GM23248 (cell line): ENCODE measurements at places on chromosomes 2 and 18.

- DNase-seq, result no peak
Measured at GRCh38 chr2:168208652-168209051, 38.7 kb downstream of the STK39 start.

DNA sequence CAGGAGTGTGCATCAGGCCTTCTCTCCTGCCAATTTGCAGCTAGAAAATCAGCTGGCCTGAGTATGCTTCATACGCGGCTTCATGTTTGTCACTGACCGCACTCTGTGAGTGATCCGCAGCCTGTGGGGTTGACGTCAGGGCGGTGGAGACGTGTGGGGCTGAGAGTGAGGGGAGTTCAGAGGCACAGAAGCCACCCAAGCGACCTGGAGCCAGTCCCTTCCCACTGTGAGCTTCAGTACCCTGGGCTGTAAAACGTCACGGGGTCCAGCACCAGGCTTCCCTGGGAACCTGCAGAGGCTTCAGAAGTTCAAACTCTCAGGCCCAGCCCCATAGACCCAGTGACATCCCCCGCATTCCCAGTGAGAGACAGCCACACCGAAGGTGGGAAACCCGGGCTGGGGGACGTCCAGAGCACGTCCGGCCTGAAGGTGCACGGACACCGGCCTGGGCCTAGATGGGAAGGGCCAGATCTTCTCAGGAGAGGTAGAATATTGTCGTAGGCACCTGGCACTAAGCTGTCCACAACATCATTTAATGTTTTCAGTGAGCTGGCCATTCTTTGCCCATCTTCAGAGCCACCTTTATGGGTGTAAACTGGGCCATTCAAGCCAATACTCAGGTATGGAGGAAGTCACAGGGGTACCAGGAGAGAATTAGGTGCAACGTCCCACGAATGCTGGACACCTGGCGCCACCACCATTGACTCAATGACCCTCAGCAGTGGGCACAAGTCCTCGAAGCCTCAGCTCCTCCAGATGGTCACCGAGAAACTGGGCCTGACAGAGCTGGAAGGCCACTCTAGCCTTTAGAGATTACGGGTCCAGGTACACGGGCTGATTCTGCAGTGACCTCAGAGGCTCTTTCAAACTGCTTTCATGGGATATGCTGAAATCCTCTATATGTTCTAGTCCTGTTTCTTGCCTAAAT is 235.6 kb upstream of the MYT1L start:
- no peak for DNase-seq

- DNase-seq, result peak; percentile 52
Measured at GRCh38 chr2:27891673-27892105, 1.2 kb downstream of the BABAM2 start.

DNA sequence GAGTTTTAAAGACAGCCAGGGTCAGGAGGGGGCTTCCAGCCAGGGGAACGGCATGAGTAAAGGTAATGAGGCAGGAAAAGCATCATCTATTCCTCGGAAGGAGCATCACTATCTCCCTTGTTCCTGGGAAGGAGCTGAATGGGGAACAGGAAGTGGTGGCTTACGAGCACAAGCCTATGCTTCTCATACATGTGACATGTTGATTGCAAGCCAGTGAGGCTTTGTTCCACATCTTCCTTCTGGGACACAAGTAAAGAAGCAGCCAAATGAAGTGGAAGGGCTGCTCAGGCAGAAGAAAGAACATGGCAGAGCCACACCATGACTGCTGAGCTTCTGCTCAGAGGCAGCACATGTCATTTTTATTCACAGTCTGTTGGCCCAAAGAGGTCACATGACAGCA is 15.1 kb upstream of the LMAN1 start:
- DNase-seq, result no peak

DNA sequence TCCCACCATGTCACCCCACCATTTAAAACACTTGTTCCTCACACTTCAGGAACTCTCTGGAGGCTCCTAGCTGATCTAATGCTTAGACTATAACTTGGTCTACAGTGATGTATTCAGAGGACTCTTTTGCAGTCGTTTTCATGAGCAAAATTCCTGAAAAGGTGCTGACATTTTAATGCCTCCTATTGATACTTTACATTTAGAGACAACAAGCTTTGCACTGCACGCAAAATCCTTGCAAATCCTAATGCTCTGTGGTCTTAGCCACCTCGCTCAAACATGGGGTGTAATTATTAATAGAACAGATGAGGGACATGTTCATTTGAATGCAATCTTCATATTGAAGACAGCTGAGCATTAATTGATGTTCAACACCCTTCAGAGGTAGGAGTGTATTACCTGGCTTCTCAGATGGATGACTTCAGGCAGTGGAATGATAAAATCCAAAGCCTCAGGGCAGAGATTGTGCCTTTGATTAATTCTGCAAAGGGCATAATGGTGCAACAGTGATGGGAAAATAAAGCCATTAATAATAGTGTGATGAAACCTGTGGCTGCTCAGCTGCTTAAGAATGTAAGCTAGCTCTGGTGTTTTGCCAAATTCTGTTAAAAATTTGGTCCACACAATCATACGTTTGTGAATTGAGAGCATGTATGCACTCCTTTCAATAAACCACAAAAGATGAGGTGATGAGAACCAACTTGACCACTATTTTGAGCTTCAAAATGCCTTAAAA is 5.4 kb downstream of the CTAGE1 start:
- DNase-seq, result peak; percentile 83

GRCh38 chr18:13831864-13832508 is 8.0 kb downstream of the MC5R start:
- DNase-seq, result no peak

GRCh38 chr2:220273082-220273481 is 645.7 kb downstream of the SLC4A3 start:
- no peak for DNase-seq

DNA sequence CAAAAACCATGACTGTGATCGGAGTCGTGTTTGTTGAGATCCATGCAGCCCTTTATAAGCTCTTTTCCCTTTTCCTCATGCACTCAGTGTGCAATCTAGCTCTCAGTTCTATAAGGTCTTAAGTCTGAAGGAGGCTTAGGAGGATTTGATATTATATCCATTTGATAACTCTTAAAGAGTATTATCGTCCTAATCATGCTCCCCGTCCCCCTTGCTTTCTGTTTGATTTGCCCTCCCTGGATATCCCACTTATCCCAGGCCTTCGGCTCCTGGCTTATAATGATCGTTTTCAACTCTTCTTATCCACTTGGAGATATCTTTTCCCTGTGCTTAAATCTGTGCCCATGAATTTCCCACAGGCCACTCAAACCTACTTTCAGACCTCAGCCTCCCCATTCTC is 1917.7 kb upstream of the PIK3C3 start:
- DNase-seq, result no peak

DNA sequence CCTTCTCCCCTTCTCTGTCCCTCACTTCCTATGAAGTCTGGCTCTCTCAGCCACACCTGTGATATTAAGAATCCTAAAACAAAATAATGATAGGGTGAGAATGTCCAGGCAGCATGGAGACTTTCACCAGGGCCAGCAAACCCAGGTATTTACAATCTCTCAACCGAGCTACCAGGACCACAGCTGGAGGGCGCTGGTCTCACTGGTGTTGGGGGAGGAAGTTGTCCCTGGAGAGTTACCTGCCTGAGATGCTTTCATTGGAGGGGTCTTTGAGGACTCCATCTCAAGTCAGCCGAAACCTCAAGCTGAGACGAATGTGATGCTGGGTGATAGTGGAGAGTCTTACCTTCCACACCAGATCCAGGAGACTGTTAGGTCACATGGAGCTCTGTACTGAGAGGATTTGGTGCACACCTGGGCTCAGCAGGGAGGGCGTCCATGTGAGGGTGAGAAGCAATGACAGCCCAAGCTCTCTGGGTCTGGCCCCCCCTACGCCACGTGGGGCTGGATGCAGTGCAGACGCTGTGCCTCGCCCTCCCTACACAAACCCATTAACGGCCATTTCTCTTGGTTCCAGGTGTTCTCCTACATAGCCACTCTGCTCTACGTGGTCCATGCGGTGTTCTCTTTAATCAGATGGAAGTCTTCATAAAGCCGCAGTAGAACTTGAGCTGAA is 27.4 kb downstream of the MAL start:
- DNase-seq, result no peak

- DNase-seq, result no peak
Measured at GRCh38 chr18:70059684-70060083, 112.0 kb upstream of the CD226 start.

- DNase-seq, result peak; percentile 9
Measured at GRCh38 chr2:60597346-60597745, 43.9 kb upstream of the BCL11A start.

DNA sequence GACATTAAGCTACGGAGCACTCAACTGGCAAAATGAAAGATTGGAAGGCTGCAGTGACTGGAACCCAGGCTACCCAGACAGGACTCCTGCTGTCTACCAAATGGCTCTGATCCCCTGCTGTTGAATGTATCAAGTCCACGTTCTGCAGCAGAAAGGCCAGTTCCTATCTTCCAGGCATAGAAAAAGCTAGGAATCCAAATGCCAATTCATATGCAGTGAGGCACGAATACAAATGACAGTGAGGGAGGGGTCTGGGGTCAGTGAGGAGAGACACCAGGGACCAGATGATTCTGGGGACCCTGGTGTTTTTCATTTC is 5.3 kb downstream of the NRP2 start:
- no peak for DNase-seq

DNA sequence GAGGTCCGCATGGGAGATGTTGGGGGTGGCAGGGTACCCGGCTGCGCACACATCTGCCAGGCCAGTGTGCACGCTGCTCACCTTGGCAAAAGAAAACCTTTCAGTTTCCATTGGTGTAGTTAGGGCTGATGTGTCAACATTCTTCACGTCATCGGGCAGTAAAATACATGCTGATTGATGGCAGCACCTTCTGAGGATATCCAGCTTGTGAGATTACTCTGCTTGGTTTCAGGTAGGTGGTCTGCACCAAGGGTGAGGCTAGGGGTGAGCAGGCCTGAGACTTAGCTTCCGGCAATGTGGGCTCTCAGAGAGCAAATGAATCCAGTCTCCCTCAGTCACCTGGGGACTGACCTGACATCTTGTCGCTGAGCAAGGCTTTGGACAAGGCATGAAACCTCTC is 19.3 kb upstream of the ACKR3 start:
- no peak for DNase-seq

DNA sequence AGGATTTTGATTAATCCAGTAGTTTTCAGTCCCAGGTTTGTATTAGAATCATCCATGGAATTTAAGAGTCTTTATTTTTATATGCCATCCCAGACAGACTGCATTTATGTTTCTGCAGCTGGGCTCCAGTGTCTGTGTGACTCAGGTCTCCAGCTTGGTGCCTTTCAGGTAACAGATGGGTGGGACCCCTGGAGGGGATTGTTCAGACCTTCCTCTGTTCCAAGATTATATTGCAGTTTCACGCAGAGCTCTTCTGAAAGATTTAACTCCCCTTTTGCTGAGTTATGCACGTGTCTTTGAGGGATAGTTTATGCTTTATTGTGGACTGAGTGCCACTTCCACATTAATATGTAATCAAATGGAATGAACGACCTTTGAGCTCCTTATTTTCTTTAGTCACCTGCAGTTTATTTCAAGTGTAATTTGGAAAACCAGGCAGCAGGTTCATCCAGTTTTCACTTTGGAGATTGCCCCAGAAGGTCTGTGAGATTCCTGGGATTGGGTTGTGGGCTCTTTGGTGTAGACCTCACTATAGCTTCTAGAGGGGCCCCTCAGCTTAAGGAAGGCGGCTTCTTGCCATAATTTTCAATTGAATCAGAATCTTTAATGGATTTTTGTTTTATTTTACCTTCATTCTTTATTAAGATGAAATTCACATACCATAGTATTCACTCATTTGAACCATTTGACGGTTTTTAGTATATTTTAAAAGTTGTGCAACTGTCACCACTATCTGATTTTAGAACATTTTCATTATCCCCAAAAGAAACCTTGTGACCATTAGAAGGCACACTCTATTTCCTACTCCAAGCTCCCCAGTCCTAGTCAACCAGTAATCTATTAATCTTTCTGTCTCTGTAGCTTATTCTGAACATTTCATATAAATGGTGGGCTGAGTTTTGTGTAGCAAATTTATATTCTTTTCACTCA is 135.0 kb downstream of the WDSUB1 start:
- DNase-seq, result no peak

DNA sequence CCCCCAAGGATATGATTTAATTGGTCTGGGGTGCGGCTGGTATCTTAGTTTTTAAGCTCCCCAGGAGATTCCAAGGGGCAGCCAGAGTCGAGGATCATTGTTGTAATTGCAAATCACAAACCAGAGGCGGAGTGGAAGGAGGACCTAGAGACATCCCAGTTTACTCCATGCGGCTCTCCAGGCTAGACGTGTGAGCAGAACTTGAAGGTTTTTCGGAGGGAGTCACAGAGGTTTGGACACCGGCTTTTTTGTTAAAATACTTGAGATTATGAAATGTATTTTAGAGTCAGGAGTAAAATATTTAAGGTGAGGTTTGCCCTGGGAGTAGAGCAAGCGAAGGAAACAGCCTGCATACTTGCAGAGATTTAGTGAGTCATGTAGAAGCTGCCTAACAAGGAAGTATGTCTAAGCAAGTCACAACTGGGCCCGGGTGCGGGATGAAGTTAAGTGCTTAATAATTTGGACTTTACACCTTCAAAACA is 39.5 kb downstream of the TGOLN2 start:
- DNase-seq, result peak; percentile 77

- no peak for DNase-seq
Measured at GRCh38 chr2:62441421-62441820, 64.6 kb downstream of the TMEM17 start.

GRCh38 chr2:192267484-192267883 is 72.8 kb upstream of the TMEFF2 start:
- DNase-seq, result peak; percentile 88

DNA sequence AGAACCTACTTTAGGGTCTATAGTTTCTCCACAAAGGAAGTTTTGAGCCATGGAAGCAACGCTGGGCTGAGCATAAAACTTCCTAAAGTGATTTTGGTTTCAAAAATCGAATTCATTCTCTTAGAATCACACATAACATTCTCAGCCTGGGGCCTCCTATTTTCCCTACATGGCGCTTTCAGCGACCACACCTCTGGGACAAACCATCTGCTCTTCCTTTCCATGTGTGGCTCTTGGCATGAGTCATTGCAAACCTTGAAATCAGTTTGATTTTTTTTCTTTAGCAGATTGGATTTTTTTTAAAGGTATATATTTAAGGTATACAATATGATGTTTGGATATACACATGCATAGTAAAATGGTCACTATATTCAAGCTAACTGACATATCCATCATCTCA is 72.5 kb upstream of the APCDD1 start:
- peak; percentile 62 for DNase-seq

DNA sequence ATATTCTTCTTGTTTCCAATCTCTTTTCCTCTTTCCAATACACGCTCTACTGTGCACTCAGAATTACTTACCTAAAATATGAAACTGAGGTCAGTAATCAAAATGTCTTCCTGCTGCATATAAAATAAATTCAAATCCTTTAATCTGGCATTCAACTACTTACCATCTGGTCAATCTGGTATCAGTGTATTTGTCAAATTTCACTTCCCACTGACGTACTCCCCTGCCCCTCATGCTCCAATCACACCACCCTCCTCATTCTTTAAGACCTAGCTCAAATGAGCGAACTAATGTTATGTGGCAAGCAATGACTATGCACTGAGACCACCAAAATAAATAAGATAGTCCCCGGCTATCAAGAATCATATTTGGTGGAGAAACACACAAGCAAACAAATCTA is 6.7 kb downstream of the ASB3 start:
- DNase-seq, result no peak

- no peak for DNase-seq
Measured at GRCh38 chr2:64932371-64933216, 56.6 kb upstream of the SLC1A4 start.
